Memory B cell (primary cell): ENCODE measurements at places on chromosomes 13 and 19.

- H3K27me3 ChIP-seq, result no peaks in the 10 kb centered on the region
- H3K27ac ChIP-seq, result peak within 1 kb of the TSS; percentile 92
- peaks cover 15% of the 10 kb centered on the region for H3K36me3 ChIP-seq
- peak; percentile 86 for DNase-seq
- H3K4me3 ChIP-seq, result peak within 1 kb of the TSS; percentile 95
These were observed at the start of gene LYL1 for GRCh38 chr19:13102666-13103580. Gene LYL1, minus strand, starts transcription at chr19:13102858. Its CDS starts 1,687 bp downstream, at chr19:13101171.

GRCh38 chr19:13026462-13027370 is 31.4 kb downstream of the NFIX start:
- no peak overlapping the region for H3K4me3 ChIP-seq
- peaks cover 15% of the 10 kb centered on the region for H3K4me1 ChIP-seq
- no peak for DNase-seq
- peaks cover 18% of the 10 kb centered on the region for H3K27me3 ChIP-seq
- no peak overlapping the region for H3K27ac ChIP-seq
- H3K36me3 ChIP-seq, result peaks cover 1% of the 10 kb centered on the region

DNA sequence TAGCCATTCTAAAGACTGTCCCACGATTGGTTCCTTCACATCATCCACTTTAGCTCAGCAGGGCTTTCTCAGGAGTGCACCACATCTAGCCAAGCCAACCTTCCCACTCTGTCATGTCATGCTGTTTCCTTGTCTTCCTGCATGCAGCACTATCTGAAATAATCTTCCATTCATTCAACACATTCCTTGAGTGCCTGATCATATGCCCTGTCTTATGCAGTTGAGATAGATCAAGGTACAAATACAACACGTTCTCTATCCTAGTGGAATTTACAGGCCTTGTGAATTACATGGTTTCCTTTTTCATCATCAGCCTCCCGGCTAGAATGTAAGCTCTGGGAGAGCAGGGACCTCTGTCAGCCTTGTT is 6.8 kb upstream of the MRPS31 start:
- H3K4me1 ChIP-seq, result peaks cover 18% of the 10 kb centered on the region
- DNase-seq, result no peak
- no peak overlapping the region for H3K4me3 ChIP-seq
- no peak overlapping the region for H3K27ac ChIP-seq
- no peaks in the 10 kb centered on the region for H3K27me3 ChIP-seq
- H3K36me3 ChIP-seq, result no peaks in the 10 kb centered on the region

GRCh38 chr13:81140675-81141074 is 799.7 kb upstream of the SPRY2 start:
- no peaks in the 10 kb centered on the region for H3K4me1 ChIP-seq
- no peaks in the 10 kb centered on the region for H3K27me3 ChIP-seq
- H3K4me3 ChIP-seq, result no peak overlapping the region
- no peaks in the 10 kb centered on the region for H3K36me3 ChIP-seq

GRCh38 chr19:4598712-4599111 is 39.2 kb upstream of the SEMA6B start:
- H3K27me3 ChIP-seq, result peaks cover 15% of the 10 kb centered on the region
- DNase-seq, result no peak
- H3K27ac ChIP-seq, result no peak overlapping the region
- peaks cover 7% of the 10 kb centered on the region for H3K4me1 ChIP-seq

GRCh38 chr13:98482476-98483444 is 94.1 kb downstream of the STK24 start:
- H3K36me3 ChIP-seq, result peaks cover 4% of the 10 kb centered on the region
- H3K4me1 ChIP-seq, result peaks cover 63% of the 10 kb centered on the region
- no peak overlapping the region for H3K27ac ChIP-seq
